ENCODE measurements at places on chromosomes 6 and 20.

DNA sequence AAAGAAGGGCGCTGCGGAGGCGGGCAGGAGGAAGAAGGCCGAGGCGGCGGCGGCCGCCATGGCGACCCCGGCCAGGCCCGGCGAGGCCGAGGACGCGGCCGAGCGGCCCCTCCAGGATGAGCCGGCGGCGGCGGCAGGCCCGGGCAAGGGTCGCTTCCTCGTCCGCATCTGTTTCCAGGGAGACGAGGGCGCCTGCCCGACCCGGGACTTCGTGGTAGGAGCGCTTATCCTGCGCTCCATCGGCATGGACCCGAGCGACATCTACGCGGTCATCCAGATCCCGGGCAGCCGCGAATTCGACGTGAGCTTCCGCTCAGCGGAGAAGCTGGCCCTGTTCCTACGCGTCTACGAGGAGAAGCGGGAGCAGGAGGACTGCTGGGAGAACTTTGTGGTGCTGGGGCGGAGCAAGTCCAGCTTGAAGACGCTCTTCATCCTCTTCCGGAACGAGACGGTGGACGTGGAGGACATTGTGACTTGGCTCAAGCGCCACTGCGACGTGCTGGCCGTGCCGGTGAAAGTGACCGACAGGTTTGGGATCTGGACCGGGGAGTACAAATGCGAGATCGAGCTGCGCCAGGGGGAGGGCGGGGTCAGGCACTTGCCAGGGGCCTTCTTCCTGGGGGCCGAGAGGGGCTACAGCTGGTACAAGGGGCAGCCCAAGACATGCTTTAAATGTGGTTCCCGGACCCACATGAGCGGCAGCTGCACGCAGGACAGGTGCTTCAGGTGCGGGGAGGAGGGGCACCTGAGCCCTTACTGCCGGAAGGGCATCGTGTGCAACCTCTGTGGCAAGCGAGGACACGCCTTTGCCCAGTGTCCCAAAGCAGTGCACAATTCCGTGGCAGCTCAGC is 780 bp downstream of the ZCCHC3 start:
- DNase-seq = peak; percentile 62

GRCh38 chr6:143419526-143419925 is 31.0 kb downstream of the ADAT2 start:
- no peak for DNase-seq

DNA sequence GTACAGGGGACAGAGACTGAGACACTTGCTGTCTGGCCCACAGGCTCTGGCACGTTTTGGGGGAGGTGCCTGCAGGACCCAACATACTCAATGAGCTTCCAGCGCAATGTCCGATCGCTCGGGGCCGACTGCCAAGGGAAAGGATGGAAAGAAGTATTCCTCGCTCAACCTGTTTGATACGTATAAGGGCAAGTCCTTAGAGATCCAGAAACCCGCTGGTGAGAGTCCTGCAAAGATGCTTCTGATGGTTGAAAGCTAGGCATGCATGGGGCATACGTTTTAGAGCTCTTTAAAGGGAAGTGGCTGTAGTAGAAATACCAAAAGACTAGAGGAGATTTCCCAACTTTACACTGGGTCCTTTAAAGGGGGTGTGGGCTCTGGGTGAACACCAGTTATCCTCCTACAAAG is 2.2 kb downstream of the PRRC2A start:
- DNase-seq = no peak

- no peak for DNase-seq
Measured at GRCh38 chr6:112874881-112875280, 527.8 kb downstream of the RFPL4B start.

DNA sequence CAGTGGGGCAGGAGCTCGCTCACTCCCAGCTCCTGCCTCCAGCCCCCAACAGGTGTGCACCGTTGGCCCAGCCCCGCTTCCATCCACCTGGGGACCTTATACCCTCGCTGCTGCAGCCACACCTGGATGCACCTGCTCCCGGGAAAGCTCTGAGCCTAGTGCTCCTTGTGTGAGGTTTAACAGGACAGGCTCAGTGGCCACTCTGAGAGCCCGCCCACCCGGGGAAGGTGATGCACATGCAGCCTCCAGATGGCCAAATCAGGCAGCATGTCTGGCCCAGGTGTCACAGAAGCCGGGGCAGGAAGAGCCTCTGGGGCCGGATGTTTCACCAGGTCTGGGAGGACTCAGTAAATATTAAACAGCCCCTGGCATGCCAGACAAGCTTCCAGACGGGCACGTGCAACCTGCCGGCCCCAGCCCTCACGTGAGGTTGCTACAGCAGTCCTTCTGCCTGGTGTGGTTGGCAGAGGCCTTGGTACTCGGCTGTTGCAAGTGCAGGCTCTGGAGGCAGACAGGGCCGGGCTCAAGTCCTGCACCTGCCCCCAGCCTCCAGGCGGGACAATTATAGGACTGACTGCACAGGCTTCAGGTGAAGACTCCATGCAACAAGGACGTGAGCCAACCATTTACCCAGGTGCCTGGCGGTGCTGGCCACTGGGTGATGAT is 66.9 kb downstream of the RIPOR3 start:
- DNase-seq = peak; percentile 82

DNA sequence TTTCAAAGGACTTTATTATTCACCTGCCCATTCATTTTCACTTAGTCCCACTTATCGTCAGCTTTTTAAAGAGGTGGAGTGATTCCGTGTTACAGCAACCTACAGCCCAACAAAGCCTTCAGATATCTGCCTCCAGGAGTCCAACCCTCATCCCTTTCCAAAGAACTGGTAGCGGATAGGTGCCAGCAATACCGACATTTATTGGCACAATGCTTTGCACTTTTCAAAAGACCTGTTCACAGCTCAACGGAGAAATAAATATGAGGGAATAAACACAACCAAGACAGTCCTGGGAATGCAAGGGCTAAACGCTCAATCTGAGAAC is 819 bp upstream of the MTRF1L start:
- no peak for DNase-seq

- no peak for DNase-seq
Measured at GRCh38 chr6:124978451-124979293, 16.4 kb downstream of the RNF217 start.

DNA sequence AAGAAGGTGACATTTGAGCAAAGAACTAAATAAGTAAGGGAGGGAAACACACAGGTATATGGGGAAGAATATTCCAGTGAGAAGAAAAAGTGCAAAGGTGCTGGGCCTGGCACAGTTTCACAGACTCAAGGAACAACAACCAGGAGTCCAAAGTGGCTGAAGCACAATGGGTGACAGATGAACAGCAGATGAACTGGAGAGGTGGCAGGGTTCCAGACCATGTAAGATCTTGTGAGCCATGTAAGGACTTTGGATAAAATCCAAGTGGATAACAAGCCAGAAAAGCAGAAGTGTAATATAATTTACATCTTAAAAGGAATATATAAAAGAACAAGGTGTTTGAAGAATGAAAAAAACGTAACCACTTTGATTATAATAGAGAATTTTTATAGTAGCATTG is 87.9 kb downstream of the MMS22L start:
- DNase-seq = no peak

GRCh38 chr20:46251211-46251673 is 57.1 kb downstream of the CDH22 start:
- no peak for DNase-seq

GRCh38 chr6:168035661-168036545 is 38.4 kb downstream of the KIF25 start:
- no peak for DNase-seq

- DNase-seq = no peak
Measured at GRCh38 chr6:18441251-18441979, 54.3 kb downstream of the RNF144B start.

- no peak for DNase-seq
Measured at GRCh38 chr20:64224351-64225170, 31.0 kb upstream of the PCMTD2 start.

GRCh38 chr20:35387334-35387733 is 24.4 kb downstream of the UQCC1 start:
- no peak for DNase-seq

- no peak for DNase-seq
Measured at GRCh38 chr6:129859524-129859923, 1.6 kb downstream of the TMEM244 start.

- no peak for DNase-seq
Measured at GRCh38 chr6:25297039-25297441, 17.9 kb downstream of the CARMIL1 start.

GRCh38 chr6:50661636-50662035 is 51.7 kb upstream of the TFAP2D start:
- no peak for DNase-seq

- DNase-seq = no peak
Measured at GRCh38 chr20:31897541-31897940, 27.1 kb downstream of the TTLL9 start.

GRCh38 chr6:70140496-70140895 is 162.4 kb downstream of the COL9A1 start:
- no peak for DNase-seq

DNA sequence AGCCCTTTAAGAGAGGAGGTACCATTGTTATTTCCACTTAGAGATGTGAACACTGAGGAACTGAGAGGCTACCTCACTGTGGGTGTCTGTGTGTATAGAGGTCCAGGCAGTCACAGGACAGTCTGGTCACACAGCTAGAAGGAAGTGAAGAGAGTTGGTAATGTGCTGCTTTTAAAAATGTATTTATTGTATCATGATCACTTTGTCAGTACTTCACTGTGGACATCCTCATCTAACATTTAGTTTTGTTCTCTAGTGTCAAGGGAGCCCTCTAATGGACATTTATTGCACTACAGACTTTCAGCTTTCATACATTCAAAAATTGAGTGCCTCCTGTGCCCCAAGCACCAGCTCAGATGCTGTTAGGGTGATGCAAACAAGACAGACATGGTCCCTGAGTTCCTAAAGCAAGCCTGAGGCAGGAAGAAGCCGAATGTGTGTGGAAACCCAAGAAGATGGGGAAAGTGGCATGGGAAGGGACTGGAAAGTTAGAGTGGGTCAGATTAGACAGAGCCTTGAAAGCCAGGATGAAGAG is 123.0 kb downstream of the SLC16A10 start:
- DNase-seq = peak; percentile 31

- DNase-seq = no peak
Measured at GRCh38 chr20:1171461-1172093, 13.2 kb downstream of the TMEM74B start.

GRCh38 chr20:41424011-41424410 is 57.4 kb upstream of the EMILIN3 start:
- no peak for DNase-seq

- no peak for DNase-seq
Measured at GRCh38 chr6:36967757-36968156, 13.2 kb downstream of the PI16 start.

- DNase-seq = no peak
Measured at GRCh38 chr20:4633780-4634179, 87.9 kb upstream of the PRND start.

DNA sequence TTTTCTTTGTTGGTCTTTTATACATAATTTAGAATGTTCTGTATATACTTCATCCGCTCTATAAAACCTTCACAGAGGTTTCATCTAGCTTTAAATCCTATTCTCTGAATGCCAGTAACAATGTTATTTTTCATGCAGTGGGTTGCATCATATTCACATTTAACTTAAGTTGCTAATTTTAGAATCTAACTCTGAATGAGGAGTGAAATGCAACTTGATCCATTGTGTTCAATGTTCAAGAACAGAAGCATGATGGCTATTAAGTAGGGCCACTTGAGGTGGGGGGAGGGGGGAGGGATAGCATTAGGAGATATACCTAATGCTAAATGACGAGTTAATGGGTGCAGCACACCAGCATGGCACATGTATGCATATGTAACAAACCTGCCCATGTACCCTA is 224.5 kb downstream of the NKAIN2 start:
- DNase-seq = no peak

GRCh38 chr6:142891454-142891853 is 53.5 kb downstream of the HIVEP2 start:
- DNase-seq = no peak

DNA sequence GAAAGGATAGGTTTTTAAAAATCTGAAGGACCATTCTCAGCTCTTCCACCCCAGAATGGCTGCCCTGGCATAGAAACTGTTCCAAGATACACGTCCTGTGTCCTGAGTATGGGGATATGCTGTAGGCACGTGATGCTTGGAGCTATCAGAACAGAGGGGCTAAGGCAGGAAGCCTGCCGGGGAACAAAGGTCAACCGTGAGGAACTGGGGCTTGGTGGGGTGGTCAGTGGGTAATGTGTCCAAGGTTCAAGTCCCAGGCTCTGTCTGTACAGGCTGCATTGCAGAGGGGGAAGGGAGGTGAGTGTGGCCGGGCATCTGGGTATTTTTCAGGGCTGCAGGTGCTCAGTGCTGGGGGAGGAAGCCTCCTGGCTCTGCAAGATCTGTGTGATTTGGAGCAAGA is 479.6 kb upstream of the CHD6 start:
- no peak for DNase-seq

GRCh38 chr6:161394437-161394836 is 120.6 kb upstream of the AGPAT4 start:
- DNase-seq = no peak

DNA sequence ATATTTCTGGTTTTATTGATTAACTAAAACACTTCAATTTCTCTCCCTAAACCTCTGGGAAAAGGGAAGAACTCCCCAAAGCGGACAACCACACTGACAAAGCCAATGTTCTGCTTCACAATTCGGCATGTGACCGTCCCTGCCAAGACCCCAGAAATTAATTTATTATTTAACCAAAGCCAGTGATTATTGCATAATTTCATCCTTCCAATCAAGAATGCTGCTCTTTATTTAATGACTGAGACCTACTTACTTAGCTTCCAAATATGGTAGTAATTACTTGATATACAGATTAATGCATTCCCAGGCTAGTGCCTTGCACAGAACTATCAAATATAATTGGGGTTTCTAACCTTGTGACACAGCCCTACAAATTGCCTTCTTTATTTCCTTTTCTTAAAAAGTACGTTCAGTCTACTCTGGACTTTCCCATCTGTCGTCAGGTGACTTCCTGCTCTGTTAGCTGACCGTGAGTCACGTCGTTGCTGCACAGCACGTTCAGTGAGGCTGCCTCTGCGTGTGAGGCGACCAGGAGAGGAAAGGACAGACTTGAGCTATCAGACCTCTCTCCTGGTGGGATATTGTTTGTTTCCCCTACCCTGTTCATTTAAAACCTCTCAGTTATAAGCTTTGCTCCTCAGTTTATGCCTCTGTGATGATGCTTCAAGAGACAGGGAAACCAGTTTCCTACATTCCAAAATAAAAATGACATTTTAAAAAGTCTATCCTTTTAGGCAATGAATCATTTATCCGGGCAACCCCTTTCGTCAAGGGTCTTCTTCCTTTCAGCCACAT is 55.7 kb upstream of the TNFAIP3 start:
- no peak for DNase-seq

Measured in NCI-H2081 (cell line).